ENCODE measurements at places on chromosomes 6 and 20. TPM values are rescaled to one million over a fixed set of nuclear protein-coding genes. Genes with fewer than 3 reads are reported as not detected.
A peak's percentile ranks its signal among the peaks of the same experiment; 100 is the strongest.

DNA sequence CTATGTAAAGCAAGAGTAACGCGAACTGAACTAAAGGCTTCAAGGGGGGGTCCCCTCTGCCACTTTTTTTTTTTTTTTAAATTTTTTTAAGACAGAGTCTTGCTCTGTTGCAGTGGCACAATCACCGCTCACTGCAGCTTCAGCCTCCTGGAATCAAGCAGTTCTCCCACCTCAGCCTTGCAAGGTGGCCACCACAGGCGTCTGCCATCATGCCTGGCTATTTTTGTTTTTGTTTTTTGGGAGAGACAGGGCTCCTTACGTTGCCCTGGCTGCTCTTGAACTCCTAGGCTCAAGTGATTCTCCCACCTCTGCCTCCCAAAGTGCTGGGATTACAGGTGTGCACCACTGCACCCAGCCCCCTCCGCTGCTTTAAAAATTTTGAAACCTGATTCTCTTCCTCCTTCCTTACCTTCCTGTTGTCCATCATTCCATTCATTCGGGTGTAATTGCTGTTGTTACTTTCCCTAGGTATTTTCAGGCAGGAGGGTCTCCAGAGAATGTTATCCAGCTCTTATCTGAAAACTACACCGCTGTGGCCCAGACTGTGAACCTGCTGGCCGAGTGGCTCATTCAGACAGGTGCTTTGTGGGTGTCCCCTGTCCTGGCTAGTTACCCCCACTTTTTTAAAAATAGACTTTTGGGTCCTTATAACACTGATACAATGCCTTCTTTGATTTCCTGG is 5.4 kb downstream of the NELFCD start:
- no peak for DNase-seq

The GPR63 gene
- 0.95 TPM for total RNA-seq

DNA sequence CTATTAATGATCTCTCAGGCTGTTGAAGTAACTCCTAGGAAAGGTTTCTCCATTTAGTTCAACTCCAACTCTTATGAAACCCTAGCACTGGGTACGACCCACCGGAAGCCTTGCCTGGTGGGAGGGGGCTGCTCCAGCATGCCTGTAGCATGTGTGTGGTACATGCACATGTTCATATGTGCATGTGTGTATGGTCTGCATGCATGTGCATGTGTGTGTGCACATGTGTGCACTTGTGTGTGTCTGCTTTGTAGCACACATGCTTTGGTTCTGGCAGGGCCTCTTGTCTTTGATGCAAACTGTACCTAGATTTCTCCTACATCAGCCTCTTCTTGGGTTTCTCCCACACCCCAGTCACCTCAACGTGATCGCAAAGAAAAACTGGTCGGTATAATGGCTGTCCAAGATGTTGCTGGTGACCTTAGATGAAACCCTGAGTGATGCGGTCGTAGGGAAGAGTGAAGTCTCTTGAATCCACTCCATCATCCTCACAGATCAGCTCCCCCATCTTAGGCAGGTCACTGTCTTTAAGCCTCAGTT is 193.5 kb downstream of the MYLK4 start:
- DNase-seq = no peak

DNA sequence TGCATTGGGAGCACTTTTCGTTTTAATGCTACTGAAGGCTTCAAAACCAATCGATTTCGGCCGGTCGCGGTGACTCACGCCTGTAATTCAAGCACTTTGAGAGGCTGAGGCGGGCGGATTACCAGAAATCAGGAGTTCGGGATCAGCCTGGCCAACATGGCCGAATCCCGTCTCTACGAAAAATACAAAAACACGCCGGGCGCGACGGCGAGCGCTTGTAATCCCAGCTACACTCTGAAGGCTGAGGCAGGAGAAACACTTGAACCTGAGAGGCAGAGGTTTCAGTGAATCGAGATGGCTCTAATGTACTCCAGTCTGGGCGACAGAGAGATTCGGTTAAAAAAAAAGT is 58.4 kb downstream of the TRIM38 start:
- DNase-seq = no peak

- DNase-seq = no peak
Measured at GRCh38 chr6:12331474-12331873, 41.3 kb downstream of the EDN1 start.

- DNase-seq = peak; percentile 51
Measured at GRCh38 chr6:83824388-83824801, 28.8 kb upstream of the RIPPLY2 start.

DNA sequence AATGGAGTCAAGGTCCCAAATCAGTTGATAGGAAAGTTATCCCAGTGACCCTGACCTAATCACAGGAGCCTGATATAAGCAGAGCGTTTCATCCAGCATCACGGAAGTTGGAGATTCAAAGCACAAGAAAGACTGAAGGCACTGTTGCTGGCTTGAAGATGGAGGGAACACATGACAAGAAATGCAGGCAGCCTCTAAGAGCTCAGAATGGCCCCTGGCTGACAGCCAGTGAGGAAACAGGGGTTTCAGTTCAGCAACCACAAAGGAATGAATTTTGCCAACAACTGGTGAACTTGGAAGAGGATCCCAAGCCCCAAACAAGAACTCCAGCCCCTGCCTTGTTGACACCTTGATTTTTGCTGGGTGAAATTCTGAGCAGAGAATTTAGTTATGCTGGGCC is 778.5 kb downstream of the MAFB start:
- DNase-seq = no peak

The YIPF3 gene
- 81.8 TPM for total RNA-seq

The OR2J3 gene
- not detected for total RNA-seq
